ENCODE measurements at places on chromosomes 1 and 21.
A peak's percentile ranks its signal among the peaks of the same experiment; 100 is the strongest.

- H3K4me1 ChIP-seq = no peaks in the 10 kb centered on the region
- no peak overlapping the region for H3K27ac ChIP-seq
- H3K27me3 ChIP-seq = no peaks in the 10 kb centered on the region
- no peak overlapping the region for H3K4me3 ChIP-seq
- DNase-seq = no peak
- no peaks in the 10 kb centered on the region for H3K36me3 ChIP-seq
These were observed 145.8 kb downstream of the PATJ start for GRCh38 chr1:61887931-61888564.

- H3K27ac ChIP-seq = no peak overlapping the region
- H3K36me3 ChIP-seq = no peaks in the 10 kb centered on the region
- no peaks in the 10 kb centered on the region for H3K27me3 ChIP-seq
- no peak overlapping the region for H3K4me3 ChIP-seq
- no peak for DNase-seq
These were observed 1.3 kb upstream of the FASLG start for GRCh38 chr1:172657586-172657985.

GRCh38 chr1:218426343-218426657 lies 81.2 kb downstream of the TGFB2 start:
- no peaks in the 10 kb centered on the region for H3K36me3 ChIP-seq
- no peaks in the 10 kb centered on the region for H3K4me1 ChIP-seq
- H3K27me3 ChIP-seq = no peaks in the 10 kb centered on the region
- no peak overlapping the region for H3K4me3 ChIP-seq
- no peak overlapping the region for H3K27ac ChIP-seq

GRCh38 chr21:44337941-44338895 lies 972 bp downstream of the CFAP410 start:
- H3K27me3 ChIP-seq = no peaks in the 10 kb centered on the region
- H3K36me3 ChIP-seq = no peaks in the 10 kb centered on the region
- DNase-seq = peak; percentile 78
- peak overlapping the region; percentile 89 for H3K4me3 ChIP-seq

DNA sequence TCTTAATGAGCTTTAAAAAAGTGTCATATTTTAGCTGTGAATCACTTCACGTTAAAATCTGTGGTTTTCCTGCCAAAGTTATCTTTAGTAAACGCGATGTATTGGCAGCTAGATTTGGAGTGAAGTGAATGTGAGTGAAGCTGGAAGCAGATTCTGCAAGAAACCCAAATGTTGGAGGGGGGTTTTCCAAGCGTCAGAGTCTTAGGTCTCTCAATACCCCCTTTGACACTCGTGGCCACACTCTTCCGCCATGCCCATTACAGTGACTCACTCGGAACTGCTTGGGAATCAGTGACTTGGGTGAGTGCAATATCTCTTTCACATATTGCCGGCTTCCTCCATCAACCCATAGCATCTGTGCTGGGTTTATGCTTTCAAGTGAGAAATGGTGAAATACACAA lies 17.5 kb downstream of the B3GALT5 start:
- no peaks in the 10 kb centered on the region for H3K27me3 ChIP-seq
- H3K36me3 ChIP-seq = no peaks in the 10 kb centered on the region
- no peak for DNase-seq
- no peak overlapping the region for H3K27ac ChIP-seq
- no peak overlapping the region for H3K4me3 ChIP-seq
- no peaks in the 10 kb centered on the region for H3K4me1 ChIP-seq

All from breast epithelium (tissue), 4 donors.